ENCODE measurements at places on chromosomes 5 and 9.

DNA sequence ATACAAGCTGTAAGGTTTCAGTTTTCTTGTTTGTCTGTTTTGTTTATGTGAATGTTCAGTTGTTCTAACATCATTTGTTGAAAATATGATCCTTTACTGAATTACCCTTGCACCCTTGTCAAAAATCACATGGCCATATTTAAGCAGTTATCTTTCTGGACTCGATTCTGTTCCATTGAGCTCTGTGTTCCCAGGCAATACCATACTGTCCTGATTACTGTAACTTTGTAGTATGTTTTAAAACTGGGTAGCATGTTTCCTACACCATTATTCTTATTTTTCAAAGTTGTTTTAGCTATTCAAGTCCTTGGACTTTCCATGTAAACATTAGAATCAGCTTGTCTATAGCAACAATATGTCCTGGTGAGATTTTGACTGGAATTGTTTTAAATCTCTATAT is 66.7 kb upstream of the PRSS3 start:
- no peak for DNase-seq

GRCh38 chr5:152499814-152500535 is 94.9 kb upstream of the NMUR2 start:
- DNase-seq, result no peak

DNA sequence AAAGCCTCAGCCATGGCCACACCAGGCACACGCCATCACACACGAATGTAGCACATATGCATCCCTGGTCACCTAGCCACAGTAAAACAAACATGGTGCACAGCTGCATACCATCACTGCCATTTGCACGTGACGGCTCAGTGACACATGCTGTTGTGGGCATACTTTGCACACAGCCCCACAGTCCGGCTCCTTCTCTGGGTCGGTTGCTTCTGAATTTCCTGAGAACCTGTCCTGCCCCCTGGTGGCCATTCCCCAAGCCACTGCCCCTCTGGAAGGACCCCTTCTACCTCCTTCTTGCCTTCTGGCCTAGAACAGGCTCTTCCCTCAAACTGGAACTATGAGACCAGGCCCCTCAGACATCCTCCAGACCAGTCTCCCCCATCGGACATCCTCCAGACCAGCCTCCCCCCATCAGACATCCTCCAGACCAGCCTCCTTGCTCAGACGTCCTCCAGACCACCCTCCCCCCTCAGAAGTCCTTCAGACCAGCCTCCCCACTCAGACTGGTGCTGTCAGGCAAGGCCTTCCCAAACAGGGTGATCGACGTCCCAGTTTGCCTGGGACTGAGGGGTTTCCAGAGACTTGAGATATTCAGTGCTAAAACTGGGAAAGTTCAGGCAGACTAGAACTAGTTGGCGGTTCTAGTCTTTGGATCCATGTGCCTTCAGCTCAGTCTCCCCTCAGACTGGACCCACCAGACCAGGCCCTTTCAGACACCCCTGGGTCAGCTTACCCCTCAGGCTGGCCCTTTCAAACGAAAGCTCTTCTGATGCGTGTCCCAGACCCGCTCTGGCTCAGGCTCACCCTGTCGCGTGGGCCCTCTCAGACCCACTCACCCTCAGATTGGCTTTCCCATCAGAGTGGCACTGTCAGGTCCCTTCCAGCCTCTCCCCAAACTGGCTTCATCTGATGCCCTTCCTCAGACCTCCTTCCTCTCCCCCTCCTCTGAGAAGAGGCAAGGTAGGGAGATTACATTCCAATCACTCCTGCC is 24.3 kb upstream of the ENHO start:
- DNase-seq, result no peak

GRCh38 chr5:95863383-95863757 is 40.8 kb upstream of the GLRX start:
- DNase-seq, result no peak

GRCh38 chr5:168327451-168327850 is 36.0 kb downstream of the WWC1 start:
- no peak for DNase-seq

GRCh38 chr5:142446131-142446959 is 121.5 kb upstream of the SPRY4 start:
- DNase-seq, result no peak

DNA sequence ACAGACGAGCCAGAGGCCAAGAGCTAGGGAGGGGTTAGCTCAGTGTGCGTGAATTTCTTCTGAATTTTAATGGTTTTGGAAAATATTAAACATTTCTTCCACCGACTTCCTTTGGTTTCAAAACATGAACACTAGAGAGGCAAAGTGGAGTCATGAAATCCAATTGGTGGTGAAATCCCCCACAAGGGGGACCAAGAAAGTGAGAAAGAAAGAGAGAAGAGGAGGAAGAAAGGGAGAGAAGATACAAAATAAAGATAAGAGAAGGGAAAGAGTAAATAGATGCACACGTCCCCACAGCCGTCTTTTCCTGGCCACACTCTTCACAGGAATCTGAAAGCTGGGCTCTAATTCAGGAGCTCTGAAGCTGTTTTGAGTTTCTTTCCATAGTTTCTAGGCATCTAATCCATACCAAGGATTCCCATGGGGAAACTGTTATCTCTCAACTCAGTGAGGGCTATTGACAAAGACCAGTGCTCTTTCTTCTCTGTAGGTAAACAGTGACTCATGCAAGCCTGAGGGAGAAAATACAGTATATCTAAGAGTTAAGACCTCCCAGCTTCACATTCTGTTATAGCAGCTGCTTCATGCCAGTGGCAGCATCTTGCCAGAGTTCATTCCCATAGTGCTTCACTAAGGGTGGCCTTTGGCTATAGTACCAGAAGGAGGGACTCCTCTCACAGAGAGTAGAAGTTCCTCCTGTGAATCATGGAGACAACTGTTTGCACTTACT is 115.8 kb upstream of the LIFR start:
- no peak for DNase-seq

- no peak for DNase-seq
Observed at GRCh38 chr5:54845567-54845941, 139.8 kb downstream of the ESM1 start.

- DNase-seq, result no peak
Observed at GRCh38 chr5:43569236-43569746, 12.4 kb upstream of the PAIP1 start.

GRCh38 chr5:33267801-33268200 is 173.0 kb upstream of the TARS1 start:
- DNase-seq, result no peak

- DNase-seq, result no peak
Observed at GRCh38 chr5:139740138-139740991, 55.2 kb upstream of the PSD2 start.

DNA sequence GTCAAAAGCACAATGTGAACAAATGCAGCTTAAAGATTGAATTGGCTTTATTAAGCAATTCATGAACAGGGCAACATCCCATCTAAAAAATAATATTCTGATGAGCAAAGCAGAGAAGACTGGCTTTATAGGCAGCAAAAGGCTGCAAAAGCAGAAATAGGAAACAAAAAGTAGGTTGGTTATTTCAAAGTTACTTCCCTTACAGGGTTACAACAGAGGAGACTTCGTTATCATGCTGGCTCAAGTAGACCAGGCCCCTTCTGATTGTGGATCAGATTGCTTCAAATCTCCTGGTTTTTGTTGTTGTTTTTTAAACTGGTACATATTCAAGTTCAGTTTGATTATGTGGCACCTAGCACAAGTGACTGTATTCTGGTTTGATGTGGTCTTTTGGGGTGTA is 73.1 kb downstream of the MAN2A1 start:
- no peak for DNase-seq

- DNase-seq, result no peak
Observed at GRCh38 chr5:154723740-154724505, 31.3 kb upstream of the LARP1 start.

DNA sequence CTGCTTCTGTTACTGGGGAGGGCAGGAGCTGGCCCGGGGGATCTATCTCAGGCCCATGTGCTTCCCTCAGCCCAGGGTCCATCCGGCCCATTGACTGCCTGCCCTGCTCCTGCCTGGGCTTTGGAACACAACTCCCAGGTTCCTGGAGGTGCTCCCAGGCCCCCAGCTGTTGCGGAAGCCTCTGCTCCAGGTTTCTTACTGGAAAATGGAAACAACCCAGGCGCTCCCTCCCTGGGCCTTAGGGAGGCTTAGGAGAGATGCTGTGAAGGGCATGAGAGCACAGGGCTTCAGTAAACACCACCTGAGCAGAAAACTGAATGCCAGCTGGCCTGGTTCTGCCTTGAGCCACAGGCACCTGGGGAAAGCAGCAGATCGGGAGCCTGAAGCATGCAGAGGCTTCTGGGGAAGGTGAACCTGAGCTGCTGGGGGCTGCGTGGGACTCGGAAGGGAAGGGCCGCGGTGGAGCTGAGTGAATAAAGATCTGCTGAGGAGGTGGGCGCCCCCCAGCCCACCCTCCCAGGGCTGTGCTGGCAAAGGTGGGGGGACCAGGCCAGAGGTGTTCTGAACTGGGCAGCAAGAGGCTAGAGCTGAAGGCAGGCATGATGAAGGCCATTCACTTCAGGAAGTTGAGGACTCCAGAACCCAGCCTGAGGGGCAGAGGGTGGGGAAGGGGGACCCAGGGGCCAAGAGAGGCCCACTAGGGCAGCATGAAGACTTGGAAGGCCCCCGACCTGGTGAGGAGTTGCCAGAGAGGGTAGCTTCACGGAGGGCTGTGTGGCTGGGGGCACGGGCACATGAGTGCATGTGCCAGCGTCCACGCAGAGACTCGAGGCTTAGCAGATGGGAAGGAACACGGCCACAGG is 64.8 kb downstream of the SHB start:
- DNase-seq, result no peak

DNA sequence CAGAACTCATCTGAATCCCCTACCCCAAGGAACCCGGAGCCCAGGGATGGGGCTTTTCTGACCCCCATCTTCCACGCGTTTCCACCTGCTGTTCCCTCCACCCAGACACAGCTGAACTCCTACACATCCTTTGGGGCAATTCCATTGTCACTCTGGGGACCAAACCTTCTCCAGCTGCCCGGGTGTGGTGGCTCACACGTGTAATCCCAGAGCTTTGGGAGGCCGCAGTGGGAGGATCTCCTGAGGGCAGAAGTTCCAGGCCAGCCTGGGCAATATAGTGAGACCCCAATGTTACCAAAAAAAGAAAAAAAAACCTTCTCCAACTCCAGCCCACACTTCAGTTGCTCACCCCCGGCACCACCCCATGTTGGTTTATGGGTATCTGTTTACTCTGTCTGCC is 8.1 kb downstream of the EPB41L4B start:
- no peak for DNase-seq
